GM23248 (cell line): ENCODE measurements at places on chromosomes 4 and X. TPM values are rescaled to one million over a fixed set of nuclear protein-coding genes. Genes with fewer than 3 reads are reported as not detected.

The USP17L25 gene
- polyA plus RNA-seq = not detected in 2 replicates

- DNase-seq = no peak
Observed at GRCh38 chr4:102268355-102268754, 76.9 kb downstream of the SLC39A8 start.

GRCh38 chr4:10590896-10591295, 93.7 kb downstream of the CLNK start:
- peak; percentile 84 for DNase-seq

GRCh38 chr4:37487668-37488067, 198.5 kb downstream of the RELL1 start:
- DNase-seq = no peak

GRCh38 chr4:22435652-22436051, 80.2 kb downstream of the ADGRA3 start:
- DNase-seq = no peak

GRCh38 chr4:5662555-5662954, 45.8 kb downstream of the EVC2 start:
- no peak for DNase-seq

- DNase-seq = no peak
Observed at GRCh38 chrX:53288189-53288588, 6.8 kb upstream of the IQSEC2 start.

The ZNF141 gene
- polyA plus RNA-seq = 2.1 and 3.3 TPM in 2 replicates

DNA sequence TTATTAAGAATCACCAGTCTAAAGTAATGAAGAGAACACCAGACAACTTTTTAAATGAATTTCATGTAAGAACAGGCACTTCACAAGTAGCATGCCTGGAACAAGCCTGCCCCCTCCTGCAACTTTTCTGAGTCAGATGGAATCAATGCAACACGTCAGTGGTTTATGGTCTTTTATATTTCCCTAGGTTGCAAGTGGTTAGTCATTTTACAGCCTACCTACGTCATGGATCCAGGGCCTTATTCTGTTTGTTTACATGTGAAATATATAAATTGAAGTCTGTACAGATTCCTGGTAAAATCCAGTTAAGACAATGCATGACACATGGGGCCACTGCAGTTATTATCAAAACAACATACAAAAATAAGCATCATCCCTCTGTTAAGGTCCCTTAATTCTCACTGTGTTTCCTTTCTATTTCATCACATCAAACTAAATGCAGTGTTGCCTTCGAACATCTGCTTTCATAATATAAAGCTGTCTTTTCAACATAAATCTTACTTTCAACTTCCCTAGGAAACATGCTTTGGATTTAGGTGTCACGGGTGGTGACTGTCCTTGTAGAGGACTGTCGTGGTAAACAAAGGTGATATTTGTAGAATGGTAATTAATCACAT, 309.3 kb downstream of the FRMPD4 start:
- DNase-seq = peak; percentile 27

The LRCH2 gene
- polyA plus RNA-seq = 1.0 and 1.1 TPM in 2 replicates

DNA sequence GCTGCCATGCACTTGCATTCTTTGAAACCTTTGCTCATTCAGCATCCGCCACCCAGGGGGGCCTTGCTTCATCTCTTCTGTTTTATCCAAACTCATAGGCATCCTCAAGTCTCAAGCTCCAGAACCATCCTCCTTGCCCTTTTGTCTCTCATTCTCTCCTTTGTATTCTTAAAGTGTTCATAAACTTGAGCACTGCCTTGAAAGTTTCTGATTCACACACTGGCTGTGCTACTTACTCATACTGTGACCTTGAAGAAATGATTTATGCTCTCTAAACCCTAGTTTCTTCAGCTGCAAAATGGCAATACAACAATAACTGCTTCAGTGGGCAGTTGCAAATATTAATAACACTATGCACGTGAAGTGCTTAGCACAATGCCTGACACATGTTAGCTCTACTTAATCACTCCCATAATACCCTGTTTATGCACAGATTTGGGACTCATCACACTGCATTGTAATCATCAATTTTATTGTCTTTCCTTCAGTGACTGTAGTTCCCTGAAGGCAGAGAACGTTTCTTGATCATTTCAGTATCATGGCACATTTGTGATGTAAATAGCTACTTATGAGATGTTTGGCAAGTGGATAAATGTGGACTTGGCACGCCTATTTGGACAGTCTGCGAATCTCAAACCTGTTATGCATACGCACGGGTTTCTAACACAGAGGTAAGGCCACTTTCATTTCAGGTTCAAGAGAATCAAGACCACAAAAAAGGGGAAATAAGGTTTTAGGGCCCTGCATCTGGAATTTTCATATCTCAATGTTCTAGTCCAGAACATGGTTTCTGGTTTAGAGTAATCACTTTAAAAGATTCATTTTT, 291.0 kb downstream of the LDB2 start:
- peak; percentile 53 for DNase-seq
